ENCODE measurements at places on chromosomes 11 and 22.

DNA sequence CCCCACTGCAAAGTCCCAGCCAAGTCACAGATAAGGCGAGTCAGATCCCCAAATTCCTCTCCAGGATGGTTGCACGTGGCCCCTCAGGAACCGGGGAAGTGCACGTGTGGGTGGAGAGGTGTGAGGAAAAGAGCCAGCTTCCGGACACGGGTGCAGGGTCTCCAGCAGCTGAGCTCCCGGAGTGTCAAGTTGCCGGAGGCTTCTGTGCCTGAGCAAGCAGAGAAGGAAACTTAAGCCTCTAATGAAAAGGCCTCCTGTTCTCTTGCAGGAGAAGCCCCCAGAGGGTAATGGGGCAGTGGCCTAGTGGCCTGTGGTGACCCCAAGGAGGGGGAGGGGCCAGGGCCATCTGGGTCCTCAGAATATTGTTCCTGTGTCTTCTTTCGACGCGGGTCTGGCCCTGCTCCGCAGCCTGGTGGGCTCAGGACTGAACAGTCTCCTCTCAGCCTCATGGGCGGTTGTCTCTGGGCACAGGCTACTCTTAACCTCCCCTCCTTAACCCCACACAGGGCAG lies 147.9 kb downstream of the FEZ1 start:
- no peak for DNase-seq

GRCh38 chr11:113859665-113860064 lies 15.7 kb downstream of the USP28 start:
- DNase-seq: no peak

DNA sequence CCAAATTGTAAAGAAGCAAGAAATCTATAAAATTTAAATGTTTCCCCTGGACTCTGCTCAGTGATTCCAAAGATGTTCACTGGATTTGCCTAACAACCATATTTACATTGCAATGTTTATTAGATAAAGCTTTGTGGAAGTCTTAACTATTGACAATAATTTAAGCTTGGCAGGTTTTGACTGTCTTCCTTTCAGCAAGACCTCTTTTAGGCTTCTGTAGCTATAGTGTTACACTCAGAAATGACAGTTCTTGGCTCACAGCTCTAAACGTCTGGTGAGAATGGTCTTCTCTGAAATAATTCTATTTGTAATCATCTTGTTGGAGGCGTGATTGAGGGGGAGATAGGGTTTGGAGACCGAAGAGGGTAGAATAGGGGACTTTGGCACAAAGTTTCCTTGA lies 44.8 kb upstream of the CRTAM start:
- no peak for DNase-seq

DNA sequence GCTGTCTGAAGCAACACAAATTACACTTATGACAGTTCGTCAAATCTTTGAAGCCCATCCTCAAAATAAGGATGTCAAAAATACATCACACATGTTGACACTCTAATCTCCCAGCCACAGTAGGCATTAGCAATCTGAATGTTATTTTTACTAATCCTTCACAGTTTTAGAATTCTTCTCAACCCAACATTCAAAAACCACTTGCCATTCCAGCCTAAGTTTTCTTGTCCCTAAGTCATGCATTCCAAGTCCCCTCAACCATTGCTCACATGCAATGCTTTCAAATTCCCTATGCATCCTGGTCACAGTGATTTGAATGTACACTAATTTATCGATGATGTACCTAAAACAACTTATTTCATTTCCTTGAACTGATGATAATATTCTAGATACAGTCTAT lies 7.5 kb downstream of the BDNF start:
- DNase-seq: no peak

GRCh38 chr11:81033779-81034540 lies 1593.1 kb upstream of the TENM4 start:
- DNase-seq: no peak

DNA sequence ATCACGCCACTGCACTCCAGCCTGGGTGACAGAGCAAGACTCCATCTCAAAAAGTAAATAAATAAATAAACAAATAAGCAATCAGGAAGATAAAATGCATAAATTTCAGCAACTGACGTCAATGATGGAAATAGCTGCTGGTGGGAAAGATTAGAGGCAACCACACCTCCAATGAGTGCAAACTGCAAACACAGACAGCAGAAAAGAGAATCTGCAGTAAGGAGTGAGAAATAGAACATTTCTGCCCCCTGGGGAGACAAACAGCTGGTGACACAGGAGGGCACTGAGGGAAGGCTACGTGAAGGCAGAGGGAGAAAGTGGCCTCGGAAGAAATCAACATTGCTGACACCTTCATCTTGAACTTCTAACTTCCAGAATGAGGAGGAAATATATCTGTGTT lies 6.5 kb downstream of the PI4KA start:
- no peak for DNase-seq

DNA sequence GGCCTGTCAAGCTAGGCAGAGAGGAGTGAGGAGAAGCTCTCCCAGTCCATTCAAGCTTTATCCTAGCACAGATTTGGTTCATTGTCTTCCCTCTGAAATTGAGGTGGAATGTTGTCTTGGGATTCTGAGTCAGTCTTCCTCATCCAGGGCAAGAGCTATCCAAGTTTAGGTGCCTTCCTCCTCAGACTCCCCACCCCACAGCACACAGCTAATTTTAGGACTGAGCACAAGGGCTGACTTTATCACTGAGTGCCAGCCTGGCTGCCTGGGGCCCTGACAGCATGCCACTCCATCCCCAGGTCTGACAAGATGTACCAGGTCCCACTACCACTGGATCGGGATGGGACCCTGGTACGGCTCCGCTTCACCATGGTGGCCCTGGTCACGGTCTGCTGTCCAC lies 2.6 kb downstream of the PGAP2 start:
- no peak for DNase-seq

DNA sequence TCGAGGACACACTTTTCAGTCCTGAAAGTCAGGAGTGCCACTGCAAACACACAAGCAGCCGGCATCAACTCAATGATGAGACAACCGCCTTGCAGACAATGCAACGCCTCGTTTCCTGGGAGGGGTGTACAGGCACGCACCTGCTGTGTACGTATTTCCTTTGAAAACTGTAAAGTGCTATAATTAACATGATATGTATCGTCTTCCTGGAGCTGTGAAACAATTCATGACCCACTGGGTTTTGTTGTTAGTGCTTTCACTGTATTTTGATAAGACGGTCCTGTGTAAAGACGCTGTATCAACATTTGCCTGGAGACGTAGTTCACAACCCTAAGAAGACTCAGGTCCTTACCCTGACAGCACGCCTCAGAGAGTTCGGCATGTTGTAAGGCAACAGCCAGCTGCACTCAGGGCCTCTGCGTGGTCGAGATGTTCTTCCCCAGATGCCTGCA lies 105.7 kb upstream of the ANO1 start:
- DNase-seq: no peak

DNA sequence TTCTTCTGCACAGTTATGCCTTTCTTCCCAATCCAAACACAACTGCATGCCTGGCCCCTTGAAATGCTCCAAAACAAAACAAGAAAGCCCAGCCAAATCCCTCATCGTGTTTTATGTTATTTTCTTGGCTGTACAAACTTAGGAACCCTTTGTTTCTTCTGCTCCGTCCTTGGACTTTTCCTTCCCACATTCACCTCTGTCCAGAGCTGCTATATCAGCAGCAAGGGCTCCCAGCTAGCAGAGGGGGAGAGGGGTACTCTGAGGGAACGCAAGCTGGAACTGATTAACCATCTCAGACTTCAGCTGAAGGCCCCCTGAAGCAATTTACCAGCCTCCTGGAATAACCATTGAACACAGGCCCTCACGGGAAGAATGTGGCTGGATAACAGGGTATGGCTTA lies 214.7 kb downstream of the TENM4 start:
- no peak for DNase-seq

DNA sequence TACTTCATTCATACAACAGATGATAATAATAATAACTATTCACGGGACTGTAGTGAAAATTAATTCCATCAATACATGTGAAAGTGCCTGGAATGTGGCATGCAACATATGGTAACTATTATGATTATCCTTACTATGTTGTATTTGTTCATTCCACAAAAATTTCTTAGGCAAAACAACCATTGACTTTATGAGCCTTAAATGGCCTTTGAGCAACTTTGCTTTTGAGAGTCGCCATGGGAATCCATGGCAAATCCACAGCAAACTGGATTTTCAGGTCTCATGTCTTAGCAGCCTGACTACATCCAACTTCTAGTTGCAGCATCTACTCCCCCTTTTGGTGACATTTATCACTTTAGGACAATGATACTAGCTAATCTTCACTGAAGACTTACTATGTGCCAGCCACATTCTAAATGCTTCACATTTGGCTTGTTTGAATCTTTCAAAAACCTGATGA lies 56.8 kb downstream of the SLC1A2 start:
- no peak for DNase-seq

DNA sequence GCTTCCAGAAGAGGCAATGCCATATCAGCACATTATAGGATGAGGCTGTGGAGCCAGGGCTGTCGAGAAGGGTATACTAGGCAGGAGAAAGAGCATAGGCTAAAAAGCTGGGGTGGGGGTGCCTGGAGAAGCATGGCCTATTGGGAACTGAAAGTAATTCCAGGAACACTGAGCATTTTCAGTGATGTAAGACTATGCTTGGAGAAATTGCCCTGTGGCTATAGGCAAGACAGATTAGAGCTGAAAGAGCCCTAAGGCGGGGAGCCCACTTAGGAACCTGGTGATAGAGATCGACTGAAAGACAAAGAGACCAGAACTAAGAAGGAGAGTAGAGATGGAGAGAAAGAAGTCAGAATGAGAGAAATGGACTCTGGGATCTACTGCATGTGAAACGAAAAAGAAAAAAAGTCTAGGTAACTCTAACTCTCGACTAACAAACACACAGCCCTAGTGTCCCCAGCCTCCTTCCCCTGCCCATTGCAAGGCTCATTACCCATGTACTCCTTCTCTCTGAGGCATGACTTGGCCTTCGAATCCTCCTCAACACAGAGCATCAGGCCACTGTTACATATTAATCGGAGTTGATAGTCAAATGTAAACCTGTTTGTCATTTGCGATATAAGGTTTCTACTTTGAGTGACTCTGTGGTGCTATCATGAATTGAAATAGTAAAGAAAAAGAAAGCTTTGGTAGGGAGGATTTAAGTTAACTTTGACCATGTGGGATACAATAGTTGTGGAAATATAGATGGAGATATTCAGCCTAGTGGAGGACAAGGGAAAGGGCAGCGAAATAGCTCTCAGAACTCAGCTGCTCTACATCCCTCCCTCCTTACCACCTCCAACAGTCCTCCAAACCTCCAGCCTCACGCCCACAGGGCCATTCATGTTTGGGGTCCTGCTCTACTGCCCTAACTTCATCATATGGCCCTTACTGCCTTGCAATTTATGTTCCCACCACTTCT lies 52.3 kb upstream of the BMAL1 start:
- DNase-seq: no peak

DNA sequence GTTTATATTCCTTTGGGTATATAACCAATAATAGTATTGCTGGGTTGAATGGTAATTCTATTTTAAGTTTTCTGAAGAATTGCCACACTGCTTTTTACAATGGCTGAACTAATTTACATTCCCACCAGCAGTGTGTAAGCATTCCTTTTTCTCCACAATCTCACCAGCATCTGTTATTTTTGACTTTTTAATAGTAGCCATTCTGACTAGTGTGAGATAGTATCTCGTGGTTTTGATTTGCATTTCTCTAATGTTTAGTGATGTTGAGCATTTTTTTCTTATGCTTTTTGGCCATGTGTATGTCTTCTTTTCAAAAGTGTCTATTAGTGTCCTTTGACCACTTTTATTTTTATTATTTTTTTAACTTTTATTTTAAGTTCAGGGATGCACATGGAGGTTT lies 275.3 kb downstream of the METTL15 start:
- DNase-seq: no peak

DNA sequence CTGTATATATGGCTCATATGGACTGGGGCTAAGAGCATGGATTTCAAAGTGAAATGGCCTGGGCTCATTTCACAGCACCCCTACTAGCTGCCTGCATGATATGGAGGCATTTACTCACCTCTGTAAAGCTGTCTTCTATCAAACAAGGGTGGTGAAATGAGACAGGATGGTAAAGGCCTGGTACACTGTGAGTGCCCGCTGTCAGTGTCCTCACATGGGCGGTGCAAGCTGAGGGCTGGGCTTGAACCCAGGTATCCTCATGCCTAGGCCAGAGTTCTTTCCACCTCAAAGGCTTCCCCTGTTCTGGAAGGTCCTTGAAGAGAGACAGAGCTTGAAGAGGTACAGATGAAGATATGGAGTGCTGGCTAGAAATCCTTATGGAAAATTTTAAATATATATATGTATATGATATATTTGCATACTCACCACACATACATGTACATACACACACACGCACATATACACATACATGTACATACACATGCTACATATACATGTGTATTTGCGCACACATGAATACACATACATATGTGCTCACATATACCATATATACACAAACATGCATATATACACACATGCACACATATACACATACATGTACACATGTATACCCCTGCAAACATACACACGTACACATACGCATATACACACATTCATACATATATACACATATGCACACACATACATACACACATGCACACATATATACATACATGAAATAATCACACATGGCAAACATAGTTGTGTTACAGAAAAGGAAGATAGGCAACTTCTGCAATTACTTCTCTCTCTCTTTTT lies 44.7 kb downstream of the MICAL2 start:
- DNase-seq: no peak

- DNase-seq: no peak
Observed at GRCh38 chr11:132349811-132350733, 979.7 kb downstream of the NTM start.

DNA sequence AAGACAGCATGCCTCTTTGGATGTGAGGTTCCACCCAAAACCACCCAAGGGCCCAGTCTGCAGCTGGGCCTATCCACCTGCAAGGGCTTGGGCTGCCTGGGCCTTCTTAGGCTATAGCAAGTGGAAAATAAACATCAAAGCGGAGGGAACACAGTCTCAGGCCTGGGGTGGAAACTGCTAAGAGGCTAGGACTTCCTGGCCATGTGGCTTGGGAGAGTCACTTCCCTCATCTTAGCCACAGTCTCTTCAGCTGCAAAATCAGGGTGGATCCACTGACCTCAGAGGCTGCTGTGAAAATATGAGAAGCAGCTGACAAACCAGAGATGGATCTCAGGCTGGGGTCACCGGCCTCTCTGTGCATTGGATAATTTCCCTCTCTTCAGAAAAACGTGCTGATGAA lies 30.6 kb upstream of the TFIP11 start:
- DNase-seq: no peak

GRCh38 chr22:30425616-30426387 lies at the start of gene MTFP1:
Gene MTFP1 (plus strand): TSS chr22:30425768. CDS start chr22:30425880, 112 bp downstream.
- no peak for DNase-seq

GRCh38 chr11:122140500-122140899 lies 24.5 kb upstream of the BLID start:
- no peak for DNase-seq

DNA sequence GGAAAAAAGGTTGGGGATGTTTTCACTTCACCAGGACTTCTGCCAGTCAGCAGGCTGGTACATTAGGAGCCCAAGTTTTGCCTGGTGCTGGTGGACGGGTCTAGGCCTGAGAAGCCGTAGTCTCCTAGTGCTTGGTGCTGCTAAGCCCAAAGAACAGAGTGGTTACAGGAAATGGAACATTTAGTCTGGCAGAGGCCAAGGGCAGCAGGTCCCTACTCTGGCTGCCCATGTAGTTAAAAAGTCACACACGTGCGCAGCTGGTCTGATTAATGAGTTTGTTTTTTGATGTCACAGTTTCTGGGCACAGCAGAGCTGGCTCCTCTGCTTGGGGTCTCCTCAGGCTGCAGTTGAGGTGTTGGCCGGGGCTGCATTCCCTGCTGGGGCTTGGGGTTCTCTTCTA lies 20.6 kb downstream of the BCR start:
- no peak for DNase-seq

- no peak for DNase-seq
Observed at GRCh38 chr11:62854825-62855570, 15.6 kb upstream of the WDR74 start.

- DNase-seq: no peak
Observed at GRCh38 chr11:109864151-109864661, 229.0 kb upstream of the ZC3H12C start.

All from NCI-H1417 treated with DMSO at 0.1 percent for 48 hours (cell line).